Stimulated activated CD4-positive, alpha-beta T cell treated with anti-CD3 and anti-CD28 coated beads, Interleukin-2, amount 100 ng/mL, for 48 hours (primary cell): ENCODE measurements at places on chromosomes 5 and 9.

GRCh38 chr9:18822850-18823249 is 210.2 kb downstream of the SAXO1 start:
- no peak for DNase-seq

DNA sequence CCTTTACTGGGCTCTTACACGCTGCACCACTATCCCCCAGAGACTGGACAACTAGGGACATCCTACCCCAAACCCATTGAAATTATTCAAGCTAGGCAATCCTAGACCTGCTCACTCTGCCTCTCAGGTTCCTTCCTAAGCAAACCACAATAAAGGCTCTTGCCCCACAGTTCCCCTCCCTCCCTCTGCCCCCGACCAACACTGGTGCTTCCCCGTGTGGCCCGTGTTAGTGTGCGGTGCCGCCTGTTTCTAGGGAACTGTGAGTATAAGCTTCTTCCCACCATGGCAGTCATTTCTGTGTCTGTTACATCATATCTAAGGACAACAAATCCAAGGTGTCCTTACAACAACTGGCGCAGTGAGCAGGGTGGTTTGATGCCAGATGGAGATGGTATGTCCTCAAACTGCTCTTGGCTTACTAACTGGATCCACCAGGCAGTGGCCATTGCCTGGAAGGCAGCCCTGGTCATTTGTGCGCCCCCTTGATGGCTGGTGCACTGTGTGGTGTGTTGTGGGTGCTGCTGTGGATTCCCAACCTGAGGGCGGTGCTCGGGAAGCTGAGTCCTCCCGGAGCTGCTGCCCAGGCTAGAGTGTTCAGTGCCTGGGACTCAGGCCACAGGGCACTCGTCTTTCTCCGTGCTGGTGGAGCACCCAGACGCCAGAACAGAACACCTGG is 8.4 kb upstream of the MXD3 start:
- DNase-seq, result no peak

- peak; percentile 52 for DNase-seq
Observed at GRCh38 chr5:174910245-174910737, 185.9 kb downstream of the MSX2 start.

- DNase-seq, result no peak
Observed at GRCh38 chr5:57316798-57317327, 143.0 kb downstream of the GPBP1 start.

DNA sequence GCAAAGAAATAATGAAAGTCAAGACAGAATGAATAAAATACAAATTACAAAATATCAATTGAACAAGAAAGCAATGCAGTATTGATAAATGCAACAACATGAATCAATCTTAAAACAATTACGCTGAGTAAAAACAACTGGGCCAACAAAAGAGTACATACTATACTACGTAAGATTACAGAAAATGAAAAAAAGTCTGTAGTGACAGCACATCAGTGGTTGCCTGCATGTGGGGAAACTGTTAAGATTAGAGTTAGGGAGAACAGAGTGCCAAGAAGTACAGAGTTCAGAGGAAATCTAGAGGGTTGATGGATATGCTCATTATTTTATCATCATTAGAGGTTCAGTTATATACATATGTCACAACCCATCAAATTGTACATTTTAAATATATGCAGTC is 706.6 kb upstream of the ACO1 start:
- DNase-seq, result no peak

- DNase-seq, result no peak
Observed at GRCh38 chr9:98021306-98022040, 35.1 kb upstream of the NANS start.

DNA sequence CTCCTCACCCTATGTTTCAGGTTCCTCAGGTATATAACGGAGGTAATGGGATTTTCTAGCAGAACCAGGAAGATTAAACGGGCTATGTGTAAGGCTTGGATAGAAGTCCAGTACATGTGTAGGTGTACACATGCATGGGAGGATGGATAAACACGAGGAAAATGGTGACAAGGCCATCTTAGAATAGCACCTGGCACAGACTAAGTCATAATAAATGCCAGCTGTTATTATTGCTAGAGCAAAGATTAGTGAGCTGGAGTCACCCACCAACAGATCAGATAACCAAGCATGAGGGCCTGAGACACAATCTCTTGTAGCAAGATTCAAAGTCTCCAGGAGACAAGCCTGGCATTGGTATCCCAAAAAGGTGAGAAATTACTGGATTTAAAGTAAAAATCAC is 21.1 kb downstream of the SPOCK1 start:
- DNase-seq, result no peak
